ENCODE measurements at places on chromosomes 16 and 17.

DNA sequence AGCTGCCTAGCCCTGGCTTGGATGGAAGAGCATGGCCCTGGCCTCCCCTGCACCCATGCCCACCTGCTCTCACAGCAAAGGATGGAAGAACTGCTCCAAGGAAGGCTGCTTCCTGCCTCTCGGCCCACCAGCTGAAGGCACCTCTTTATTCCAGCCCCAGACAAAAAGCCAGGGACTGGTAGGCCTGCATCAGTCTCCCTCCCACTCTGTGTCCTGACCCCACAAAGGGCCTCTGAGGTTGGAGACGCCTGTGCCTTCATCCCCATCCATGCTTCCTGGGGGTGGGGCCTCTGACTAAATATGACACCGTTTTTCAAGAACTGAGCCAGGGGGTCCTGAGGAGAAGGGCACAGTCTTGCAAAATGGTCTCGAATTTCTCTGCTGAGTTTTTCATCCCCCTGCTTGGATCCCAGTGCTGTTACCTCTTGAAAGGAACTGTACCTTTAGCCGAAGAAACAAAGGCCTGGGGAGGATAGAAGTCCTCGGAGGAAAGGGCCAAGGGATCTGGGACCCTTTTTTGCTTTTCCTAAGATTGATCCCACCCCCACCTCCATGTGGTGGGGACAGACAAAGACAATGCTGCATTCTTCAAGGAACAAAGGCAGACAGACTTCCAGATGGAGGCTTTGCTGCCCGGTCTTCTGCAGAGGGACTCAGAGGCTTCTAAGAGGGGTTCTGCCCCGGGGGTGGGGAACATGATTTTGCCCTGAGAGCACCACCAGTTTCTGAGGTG, 5.2 kb downstream of the C17orf50 start:
- no peak for DNase-seq

DNA sequence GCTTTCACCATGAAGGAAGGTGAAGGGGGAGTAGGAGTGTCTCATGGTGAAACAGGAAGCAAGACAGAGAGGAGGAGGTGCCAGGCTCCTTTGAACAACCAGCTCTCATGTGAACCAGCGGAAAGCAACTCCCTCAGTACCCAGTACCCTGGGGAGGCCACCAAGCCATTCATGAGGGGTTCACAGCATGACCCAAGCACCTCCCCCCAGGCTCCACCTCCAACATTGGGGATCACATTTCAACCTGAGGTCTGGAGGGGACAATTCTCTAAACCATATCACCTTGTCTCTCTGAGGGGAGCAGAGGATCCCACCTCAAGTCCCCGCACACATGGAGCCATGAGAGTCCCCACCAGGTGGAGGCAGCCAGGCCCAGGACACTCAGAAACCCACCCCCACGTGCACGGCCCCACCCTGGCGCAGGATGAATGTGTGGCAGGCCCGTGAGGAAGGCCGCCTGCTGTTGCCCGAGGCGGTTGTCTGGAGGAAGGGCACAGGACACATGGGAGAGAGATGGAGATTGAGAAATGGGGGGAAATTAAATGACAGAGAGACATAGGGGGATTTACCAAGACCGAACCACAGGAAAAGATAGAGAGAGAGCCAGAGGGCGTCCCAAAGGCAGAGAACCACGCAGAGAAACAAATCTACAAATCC, 85.9 kb downstream of the TMEM132E start:
- no peak for DNase-seq

GRCh38 chr17:8542599-8543502, 87.7 kb downstream of the MYH10 start:
- no peak for DNase-seq

- no peak for DNase-seq
These were observed 4.6 kb downstream of the CLUH start for GRCh38 chr17:2706911-2707510.

DNA sequence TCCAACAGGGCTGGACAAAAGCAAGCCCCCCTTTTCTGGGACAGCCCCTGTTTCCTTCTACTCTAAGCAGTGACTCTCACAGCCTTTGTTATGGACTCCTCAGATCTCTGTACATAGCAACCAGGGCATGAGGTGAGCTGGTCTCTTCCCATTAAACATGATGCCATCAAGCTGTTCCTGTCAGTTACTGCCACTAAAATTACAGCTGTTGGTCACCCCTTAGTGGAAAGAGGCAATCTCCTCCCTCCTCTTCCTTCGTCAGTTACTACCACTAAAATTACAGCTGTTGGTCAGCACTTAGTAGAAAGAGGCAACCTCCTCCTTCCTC, 95.2 kb upstream of the SMIM36 start:
- no peak for DNase-seq

DNA sequence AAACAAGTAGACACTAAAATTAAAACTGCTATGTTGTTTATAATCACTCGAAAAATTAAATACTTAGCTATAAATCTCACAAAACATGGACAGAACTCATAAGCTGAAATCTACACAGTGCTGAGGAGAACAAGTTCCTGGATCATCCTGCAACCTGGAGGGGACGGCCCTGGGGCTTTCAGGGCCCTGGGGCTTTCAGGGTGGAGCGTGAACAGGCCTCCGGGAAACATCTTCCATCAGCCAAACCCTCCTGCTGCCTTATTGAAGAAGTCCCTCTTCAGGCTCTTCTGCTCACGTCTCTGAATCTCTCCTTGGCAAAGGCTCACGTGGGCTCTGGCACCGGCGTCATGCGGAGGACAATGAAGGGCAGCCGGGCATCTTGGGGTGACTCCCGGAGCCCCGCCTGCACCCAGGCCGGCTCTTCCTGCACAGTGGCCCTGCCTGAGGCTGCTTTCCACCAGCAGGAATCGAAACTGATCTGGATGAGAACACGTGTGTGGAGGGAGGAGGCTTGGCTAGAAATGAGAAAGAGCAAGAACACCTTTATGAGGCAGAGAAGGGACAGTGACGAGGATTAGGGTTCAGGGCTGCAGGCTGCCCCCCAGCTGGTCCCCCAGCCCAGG, 127.3 kb downstream of the CDRT15L2 start:
- DNase-seq = no peak

- peak; percentile 12 for DNase-seq
These were observed 146.8 kb downstream of the CLEC16A start for GRCh38 chr16:11091021-11091785.

GRCh38 chr17:49585422-49586027, 9.9 kb downstream of the NXPH3 start:
- no peak for DNase-seq

GRCh38 chr16:16110111-16110490, 113.2 kb downstream of the ABCC6 start:
- DNase-seq = no peak

- no peak for DNase-seq
These were observed 14.0 kb downstream of the VPS53 start for GRCh38 chr17:700504-701094.

DNA sequence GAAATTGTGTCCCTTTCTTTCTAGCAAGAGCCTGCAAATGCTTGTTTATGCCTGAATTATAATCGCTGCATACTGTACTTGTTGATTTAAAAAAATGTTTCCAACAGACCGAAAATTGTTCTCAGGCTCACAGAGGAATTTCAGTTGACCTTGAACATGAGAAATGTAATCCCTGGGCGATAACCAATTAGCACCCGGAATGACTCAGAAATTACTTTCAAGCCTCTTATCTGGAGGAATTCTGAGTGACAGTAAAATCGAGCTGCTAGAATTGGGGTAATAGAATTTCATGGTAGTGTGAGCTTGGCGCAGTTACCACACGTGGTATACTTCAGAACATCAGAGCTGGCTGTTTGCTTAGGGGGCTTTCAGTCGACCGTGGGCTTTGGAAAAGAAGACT, 139.1 kb upstream of the CACNG3 start:
- no peak for DNase-seq

DNA sequence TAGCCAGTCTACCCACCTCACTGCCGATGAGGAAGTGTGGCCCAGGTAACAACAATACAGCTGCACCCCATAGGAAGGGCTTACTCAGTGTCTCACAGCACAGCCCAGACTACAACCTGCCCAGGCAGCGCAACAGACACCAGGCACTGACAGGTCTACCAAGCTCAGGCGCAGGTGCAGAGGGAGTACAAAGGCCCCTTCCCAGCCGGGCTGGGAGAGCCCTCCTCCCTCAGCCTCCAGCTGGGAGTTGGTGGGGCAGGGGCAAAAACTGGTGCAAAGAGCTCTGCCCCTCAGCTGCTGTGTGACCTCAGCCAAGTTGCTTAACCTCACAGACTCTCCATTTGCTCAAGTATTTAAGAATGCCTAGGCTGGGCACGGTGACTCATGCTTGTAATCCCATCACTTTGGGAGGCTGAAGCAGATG, 112.6 kb upstream of the LHX1 start:
- DNase-seq = no peak

- no peak for DNase-seq
These were observed 45.7 kb upstream of the ZNF469 start for GRCh38 chr16:88337021-88337420.

DNA sequence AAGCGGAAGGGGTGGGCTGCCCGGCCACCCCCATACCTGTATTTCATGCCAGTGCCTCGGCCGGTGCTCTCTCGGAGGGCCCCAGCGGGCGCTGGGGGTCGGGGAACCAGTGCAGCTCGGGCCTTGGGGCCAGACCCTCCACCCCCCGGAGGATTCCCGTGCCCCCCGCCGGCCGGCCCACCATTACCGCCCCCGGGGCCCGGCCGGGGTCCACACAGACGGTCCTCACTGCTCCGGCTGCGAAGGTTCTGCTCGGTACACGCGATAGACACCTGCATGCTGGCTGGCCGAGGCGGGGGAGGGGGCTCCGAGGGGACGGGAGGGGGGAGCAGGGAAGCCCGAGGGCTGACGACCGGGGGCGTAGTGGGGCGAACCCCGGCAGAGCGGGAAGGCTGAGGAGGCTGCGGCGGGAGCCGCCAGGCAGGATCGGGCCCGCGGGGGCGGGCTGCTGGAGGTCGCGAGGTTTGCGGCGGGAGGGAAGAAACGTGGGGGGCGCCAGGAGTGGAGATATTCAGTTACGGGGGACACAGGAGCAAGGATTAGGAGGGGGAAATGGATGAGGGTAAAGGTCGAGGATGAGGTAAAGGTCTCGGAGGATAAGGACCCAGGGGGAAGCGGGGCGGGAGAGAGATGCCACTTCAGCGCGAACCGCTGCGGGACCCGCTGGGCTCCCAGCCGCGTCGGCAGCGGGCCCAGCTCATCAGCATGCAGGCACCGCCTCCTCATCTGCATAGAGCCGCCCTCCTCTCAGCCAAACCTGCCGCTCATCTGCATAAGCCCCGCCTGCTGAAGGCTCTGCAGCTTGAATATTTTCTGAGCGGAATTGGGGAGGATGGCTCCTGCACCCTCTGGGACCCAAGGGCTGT, at the start of gene KCNAB3:
TSS of gene KCNAB3 (minus strand) at position 699 of the 866 bp plus-strand sequence. CDS start at position 278, 421 bp downstream.
- peak; percentile 43 for DNase-seq

DNA sequence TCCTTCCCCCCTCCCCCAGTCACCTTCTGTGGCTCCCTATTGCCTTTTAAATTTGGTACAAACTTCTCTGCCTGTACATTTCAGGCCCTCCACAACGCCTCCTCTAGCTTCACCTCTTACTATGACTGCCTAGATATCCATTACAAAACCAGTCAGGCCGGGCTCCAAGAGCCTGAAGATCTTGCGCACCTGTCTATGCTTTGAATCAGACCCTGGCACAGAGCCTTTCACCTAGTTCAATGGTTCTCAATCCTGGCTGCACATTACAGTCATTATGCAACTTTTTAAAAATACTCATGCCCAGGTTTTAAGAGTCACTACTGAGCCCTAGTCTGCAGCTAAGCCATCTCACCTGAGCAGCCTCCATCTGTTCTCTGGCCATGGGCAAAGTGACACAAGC, 1.6 kb upstream of the GAS7 start:
- no peak for DNase-seq

DNA sequence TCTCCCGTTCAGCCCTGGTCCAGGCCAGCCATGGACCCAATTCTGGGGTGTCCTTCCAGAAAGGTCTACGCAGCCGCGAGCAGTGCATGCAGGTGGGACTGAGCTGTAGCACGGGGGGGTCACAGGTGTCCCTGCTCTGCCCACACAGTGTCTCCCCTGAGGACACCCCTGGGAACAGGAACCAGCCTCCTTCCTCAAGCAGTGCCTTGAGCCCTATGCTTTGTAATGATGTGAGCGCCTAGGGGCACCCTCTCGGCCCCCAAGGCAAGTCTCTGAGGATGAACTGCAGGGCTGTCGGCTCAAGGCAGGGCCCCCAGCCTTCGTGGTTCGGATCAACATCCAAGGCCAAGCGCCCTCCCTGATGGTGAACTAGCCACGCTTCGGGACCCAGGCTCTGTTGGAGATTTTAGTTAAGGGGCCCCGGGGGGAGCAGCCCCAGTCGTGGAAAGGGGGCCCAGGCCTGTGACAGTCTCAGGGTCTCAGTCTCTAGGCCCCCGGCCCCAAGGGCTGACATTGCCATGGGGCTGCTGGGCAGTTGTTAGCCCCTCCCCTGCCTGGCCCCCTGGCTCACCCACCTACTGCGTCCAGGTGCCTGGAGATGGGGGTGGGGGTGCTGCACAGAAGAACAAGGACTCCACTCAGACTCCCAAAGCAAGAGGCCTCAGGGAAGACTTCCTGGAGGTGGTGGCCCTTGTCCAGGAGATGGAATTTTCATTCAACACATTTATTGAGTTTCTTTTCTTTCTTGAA, 2.3 kb downstream of the IL17C start:
- no peak for DNase-seq

DNA sequence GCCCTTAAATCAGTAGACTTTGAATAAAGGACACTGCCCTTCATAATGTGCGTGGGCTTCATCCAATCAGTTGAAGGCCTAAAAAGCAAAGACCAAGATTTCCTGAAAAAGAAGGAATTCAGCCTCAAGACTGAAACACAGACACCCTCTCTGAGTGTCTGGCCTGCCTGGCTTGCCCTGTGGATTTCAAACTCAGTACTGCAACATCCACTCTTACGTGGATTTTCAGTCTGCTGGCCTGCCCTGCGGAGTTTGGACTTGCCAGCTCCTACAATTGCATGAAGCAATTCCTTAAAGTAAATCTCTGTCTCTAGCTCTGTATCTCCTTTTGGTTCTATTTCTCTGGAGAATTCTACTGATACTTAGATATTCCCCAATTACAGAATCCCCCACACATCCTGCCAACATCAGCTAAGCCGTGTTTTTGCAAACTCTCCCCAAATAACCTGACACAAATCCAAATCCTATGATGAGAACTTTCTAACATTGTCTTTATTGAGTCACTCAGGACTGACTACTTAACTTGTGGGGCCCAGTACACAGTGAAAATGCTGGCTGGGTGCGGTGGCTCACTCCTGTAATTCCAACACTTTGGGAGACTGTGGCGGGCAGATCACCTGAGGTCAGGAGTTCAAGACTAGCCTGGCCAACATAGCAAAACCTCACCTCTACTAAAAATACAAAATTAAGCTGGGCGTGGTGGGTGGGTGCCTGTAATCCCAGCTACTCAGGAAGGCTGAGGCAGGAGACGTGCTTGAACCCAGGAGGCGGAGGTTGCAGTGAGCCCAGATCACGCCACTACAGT, 7.2 kb upstream of the TNFRSF17 start:
- DNase-seq = no peak

GRCh38 chr16:12271006-12271405, 294.5 kb downstream of the SNX29 start:
- DNase-seq = no peak

GRCh38 chr16:68287276-68288251, 23.2 kb downstream of the SLC7A6OS start:
- DNase-seq = no peak

- no peak for DNase-seq
These were observed 100.1 kb downstream of the IRF8 start for GRCh38 chr16:85998868-85999729.
